ENCODE measurements at places on chromosomes 2 and 18. TPM values are rescaled to one million over a fixed set of nuclear protein-coding genes. Genes with fewer than 3 reads are reported as not detected.

The PCARE gene
- total RNA-seq = not detected

GRCh38 chr2:121944072-121944831 lies 188.8 kb downstream of the TSN start:
- no peak for DNase-seq

DNA sequence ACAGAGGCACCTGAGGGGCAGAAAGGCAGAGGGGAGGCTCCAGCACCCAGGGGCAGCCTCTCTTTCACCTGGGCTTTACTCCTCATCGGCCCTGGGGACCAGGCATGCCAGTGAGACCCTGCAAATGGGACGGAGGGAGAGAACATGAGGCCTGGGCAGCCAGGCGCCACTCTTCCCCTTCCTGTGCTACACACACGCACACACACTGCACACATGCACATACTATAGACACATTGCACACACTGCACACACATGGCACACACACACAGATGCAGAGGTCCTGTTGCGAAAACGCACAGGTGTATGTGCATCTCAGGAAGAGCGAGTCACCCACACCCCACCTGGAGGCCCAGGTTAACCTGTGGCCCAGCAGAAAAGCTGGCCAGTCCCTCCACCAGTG lies 3.4 kb upstream of the RAB6D start:
- no peak for DNase-seq

The SP5 gene
- not detected for total RNA-seq

DNA sequence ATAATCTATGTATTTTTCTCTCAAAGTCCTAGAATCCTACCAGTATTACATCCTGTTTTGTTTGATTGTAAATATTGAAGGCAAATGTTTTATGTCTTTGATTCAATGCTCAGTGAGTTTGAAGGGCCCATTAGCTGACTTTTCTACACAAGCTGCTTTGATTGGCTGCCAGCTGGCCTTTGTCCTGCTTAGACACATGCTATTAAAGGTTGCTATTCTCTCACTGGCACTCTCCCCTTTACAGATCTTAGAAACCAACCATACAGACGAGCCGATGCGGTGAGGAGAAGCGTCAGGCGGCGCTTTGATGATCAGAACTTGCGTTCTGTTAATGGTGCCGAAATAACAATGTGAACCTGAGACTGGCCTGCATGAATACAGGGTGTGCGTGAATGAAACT lies 69.7 kb downstream of the PRPF40A start:
- DNase-seq = no peak

The GYPC gene
- total RNA-seq = 148 TPM

GRCh38 chr2:53476834-53477233 lies 290.8 kb upstream of the CHAC2 start:
- DNase-seq = no peak

- DNase-seq = no peak
Observed at GRCh38 chr2:156955701-156956100, 301.8 kb upstream of the GALNT5 start.

DNA sequence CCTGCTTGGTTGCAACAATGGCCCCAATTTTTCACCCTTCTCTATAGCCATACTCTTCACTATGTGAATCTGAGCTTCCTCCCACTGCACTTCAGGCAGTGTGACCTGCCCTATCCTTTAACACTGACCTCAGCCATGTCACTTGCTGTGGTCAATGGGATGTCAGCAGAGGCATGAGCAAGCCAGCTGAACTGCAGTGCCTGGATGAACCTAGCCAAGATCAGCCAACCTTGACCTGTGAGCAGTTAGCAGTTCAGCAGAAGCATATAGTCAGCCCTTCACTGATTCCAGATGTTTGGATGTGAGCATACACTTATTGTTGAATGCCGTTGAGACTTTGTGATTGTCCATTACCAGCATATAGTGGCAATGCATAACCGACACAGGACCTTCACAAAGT lies 63.4 kb upstream of the BOD1L2 start:
- DNase-seq = no peak

The GPR55 gene
- total RNA-seq = 9.8 TPM

All from activated T-cell treated with anti-CD3 and anti-CD28 coated beads, Interleukin-2, amount 50 U/mL, for 72 hours (primary cell).